Forelimb muscle (tissue), 1 donor: ENCODE measurements at places on chromosomes 4 and X.

DNA sequence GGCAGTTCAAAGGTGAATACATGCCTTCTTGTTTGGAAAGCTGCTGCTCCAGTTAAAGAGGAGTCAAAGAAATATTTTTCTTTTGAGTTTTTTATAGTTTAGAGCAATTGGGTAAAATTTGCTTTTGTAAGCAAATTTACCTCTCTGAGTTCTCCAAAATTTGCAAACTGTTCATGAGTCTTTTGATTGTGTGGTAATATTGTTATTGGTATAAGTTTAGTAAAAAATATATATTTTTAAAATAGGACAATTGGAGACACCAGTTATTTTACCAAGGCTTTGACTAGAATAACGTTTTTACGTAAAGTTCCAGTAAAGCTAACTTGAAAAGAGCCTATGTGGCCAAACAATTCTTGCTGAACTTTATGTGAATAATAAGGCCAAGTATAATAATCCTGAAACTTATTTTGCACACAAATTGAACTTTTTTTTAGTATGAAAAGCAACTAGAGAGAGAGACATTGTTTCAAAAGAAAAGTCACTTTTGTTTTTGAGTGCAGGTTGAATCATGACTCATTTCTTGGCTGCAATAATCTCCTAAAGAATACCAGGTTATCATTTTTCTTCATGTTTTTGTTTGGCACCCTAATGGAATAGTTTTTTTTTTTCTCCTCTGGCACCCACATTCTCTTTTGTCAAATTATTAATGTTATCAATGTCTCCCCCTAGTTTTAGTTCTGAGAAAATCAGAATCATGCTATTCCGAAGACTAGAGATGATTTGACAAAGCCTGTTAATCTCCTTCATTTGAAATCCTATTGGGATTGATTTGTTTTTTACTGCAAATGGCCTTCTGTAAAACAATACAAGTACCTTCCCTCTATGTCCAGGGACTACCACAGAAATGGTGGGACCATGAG is 57.1 kb downstream of the UGT2B10 start:
- DNase-seq, result no peak

- no peak for DNase-seq
These were observed 387.5 kb upstream of the PPP1R2C start for GRCh38 chrX:43165343-43165920.

- DNase-seq, result no peak
These were observed 35.8 kb upstream of the PRDM8 start for GRCh38 chr4:80161413-80162058.

DNA sequence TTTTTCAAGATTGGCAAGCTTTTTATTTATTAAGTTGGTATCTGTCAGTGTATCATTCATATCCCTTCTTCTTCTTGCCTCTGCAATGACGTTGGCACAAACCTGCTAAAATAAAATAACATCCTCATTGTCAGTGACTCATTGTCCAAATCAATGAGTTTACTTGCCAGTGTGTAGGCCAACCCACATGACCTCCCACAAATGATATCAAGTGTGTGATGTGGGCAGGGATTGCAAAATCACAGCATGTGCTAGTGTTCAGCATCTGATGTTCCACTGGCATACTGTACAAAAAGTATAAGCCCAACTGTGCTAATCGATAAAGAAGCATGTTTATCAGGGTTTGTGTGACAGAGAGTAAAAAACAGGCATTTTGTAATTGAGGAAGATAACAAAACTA is 25.5 kb downstream of the GPAT3 start:
- DNase-seq, result no peak

GRCh38 chr4:164442180-164442579 is 311.8 kb upstream of the SMIM31 start:
- no peak for DNase-seq

GRCh38 chrX:107632346-107632745 is 4.0 kb downstream of the PRPS1 start:
- no peak for DNase-seq

DNA sequence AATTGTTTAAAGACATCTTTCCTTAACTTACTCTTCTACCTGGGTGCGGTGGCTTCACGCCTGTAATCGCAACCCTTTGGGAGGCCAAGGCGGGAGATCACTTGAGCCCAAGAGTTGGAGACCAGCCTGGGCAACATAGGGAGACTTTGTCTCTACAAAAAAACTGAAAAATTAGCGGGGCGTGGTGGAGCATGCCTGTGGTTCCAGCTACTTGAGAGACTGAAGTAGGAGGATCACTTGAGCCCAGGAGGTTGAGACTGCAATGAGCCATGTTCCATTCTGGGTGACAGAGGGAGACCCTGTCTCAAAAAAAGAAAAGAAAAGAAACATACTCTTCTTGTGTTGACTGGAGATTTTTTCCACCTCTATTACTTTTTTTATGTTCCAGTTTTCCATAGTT is 181.9 kb downstream of the RAPGEF2 start:
- DNase-seq, result no peak

- no peak for DNase-seq
These were observed 121.5 kb downstream of the PPEF1 start for GRCh38 chrX:18828832-18829404.

DNA sequence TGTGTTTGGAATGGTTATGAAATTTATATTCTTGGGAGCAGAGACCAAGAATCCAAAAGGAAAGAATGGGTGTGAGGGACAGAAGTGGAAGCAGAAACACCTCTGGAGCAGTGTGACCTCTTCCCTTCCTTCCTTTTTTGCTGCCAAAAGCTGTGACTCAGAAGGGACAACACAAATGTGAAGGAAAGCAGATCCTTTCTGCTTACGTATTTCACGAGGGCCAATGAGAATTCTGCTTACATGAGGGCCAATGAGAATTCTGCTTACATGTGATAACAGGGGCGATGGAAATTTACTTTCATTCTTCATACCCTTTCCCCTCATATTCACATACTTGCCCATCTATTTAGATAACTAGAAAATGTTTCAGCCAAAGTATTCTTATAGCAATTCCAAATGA is 404.6 kb downstream of the PRDM5 start:
- DNase-seq, result no peak

DNA sequence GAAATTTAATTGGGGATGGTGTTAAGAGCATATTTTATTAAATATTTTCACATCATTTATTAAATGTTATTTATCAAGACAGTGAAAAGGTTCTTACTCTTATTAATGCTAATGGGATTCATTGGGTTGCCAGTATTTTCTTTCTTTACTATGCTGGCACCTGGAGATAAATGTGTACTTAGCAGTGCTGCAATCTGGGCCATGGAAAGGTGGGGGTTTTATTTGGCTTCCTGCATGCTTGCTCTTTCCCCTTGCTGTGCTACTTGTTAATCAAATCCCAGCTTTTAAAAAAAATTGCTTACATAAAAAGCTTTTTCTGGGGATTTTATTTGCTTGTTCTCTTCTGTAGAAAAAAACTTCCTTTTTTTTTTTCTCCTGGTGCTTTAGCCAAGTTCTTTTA is 48.3 kb downstream of the ZAR1 start:
- no peak for DNase-seq

- no peak for DNase-seq
These were observed 141.6 kb downstream of the ZNF518B start for GRCh38 chr4:10315638-10316037.

GRCh38 chrX:93874554-93874953 is 200.5 kb downstream of the FAM133A start:
- no peak for DNase-seq

GRCh38 chrX:131588995-131589394 is 45.1 kb downstream of the OR13H1 start:
- DNase-seq, result no peak

GRCh38 chr4:8308856-8309771 is 39.6 kb downstream of the HTRA3 start:
- DNase-seq, result no peak

GRCh38 chr4:189779281-189779980 is 161.2 kb upstream of the FRG1 start:
- no peak for DNase-seq

DNA sequence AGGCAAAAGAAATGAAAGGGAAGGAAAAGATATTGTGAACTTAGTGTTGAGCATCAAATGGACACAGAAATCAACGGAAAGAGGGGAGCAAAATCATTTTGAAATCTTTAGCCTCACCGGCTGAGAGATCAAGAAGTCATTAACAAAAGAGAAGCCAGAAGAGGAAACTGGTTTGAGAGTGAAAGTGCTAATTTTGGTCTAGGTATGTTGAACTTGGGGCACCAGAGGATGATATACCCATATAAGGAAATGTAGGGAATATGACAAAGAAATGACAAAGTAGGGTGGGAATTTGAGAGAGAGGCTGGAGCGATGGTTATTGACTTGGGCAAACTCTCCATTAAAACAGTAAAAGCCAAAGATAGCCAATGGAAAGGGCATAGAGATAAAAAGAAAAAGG is 183.4 kb upstream of the ATOH1 start:
- DNase-seq, result no peak

DNA sequence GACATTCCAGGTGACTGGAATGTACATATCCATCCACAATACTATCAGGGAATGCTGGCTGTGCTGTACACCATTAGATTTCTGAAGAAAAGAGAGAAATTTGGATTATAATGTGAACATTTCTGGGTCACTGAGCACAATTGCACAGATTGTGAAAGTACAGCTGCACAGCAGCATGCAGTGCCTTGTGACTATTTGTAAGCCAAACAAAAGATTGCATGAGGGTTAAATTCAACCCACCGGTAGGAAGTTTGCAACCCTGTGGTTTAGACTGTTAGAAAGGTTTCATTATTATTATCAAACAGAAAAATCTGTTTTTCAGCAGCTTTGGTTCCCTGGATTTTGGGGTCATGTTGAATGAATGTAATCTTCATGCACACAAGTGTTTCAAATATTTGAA is 24.5 kb downstream of the DDIT4L start:
- DNase-seq, result no peak

DNA sequence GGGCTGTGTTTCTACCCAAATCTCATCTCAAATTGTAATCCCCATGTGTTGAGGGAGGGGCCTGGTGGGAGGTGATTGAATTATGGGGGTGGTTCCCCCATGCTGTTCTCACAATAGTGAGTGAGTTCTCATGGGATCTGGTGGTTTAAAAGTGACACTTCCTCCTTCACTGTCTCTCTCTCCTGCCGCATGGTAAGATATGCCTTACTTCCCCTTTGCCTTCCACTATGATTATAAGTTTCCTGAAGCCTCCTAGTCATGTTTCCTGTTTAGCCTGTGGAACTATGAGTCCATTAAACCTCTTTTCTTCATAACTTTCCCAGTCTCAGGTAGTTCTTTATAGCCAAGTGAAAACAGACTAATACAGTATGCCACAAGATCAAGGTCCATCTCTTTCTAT is 70.0 kb upstream of the MSX1 start:
- DNase-seq, result no peak

DNA sequence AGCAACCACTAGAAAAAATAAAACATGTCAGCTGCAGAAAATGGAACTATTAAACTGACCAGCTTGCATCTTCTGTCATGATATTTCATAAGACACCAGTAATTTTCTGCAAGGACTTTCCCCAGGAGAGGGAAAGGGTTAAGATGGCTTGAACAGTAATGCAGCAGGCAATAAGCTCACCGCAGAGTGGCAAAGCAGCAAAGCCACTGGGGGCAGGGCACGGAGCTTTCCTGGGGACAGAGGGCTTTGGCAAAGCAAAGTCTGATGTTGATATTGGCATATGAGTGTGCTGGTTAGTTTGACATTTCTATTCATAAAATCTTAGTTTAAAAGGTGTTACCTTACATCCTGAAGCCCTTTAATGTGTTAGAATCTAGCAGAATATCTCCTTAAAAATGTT is 55.1 kb upstream of the NAP1L5 start:
- DNase-seq, result no peak

DNA sequence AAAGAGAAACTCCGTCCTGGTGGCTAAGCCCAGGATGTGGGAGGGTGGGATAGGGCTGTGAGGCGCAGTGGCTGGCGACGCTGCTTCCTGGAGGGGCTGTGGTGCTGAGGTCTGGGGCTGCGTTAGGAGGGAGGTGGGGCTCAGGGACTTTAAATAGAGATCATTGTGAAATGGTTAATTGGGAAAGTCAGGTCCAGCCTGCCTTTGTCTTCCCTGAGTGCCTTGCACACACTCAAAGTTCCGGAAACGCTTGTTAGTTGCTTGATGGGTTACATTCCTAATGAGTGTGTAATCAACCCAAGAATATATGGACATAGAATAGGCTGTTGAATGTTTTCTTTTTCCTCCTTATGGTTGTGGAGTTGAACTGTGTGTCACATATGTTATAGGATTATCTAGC is 55.7 kb upstream of the CLDN34 start:
- DNase-seq, result no peak

GRCh38 chr4:114208574-114209151 is 229.2 kb upstream of the ARSJ start:
- no peak for DNase-seq

DNA sequence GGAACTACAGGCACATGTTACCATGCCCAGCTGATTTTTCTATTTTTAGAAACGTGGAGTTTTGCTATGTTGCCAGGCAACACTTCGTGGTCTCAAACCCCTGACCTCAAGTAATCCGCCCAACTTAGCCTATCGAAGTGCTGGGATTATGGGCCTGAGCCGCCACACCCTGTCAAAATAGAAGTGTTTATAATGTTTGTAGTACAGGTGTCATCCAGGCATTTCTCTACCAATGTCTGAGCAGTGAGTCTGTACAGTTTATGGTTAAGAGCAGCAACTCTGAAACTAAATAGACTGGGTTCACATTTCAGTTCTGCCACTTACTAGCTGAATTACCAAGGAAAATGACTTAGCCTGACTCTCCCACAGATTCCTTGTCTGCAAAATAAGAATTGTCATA is 460.4 kb upstream of the GALNT7 start:
- DNase-seq, result no peak

DNA sequence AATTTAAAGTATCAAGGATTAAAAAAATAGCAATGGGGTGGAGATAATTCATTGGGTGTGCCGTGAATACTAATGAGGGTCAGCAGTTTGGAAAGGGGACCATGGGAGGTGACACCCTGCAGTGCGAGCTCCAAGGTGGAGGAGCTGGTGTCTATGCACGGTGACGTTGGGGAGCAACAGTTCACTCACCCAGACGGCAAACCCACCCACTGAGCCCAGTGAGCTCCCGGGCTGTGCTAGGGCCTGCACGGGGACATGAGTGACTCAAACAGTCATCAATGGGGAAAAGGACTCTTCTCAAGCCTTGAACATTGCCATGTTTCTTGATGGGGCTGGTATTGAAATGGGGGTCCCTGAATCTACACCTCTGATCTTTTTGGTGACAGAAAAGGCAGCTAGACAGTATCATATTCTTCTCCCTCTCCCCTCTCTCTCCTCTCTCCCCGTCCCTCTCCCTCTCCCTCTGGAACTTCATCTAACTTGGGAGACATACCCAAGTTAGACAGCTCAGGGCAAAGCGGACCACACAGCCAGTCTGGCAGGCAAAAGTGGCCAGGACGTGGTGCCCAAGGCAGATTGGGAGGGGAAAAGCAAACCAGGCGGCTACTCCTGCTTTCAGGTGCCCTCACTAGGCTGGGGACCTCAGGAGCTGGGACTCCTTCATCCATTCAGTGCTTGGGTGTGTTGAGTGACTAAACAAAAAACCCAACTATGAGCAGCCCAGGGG is 26.3 kb upstream of the PPP2R2C start:
- DNase-seq, result no peak

DNA sequence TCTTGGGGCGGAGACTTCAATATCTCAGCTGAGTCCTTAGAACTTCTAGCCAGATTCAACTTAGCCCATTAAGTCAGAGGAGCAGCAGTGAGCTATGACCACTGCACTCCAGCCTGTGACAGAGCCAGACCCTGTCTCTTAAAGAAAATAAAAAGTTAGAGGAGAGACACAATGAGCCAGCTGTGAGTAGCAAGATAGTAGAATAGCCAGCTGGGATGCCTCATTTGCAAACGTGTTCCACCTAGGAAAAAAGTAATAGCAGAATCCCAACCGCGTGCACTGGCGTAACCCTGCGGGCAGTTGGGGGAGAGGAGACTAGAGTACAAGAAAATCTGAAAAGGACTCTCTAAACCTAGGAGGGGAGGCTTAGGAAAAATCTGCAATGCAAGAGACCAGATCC is 133.2 kb upstream of the ANXA3 start:
- no peak for DNase-seq
